Activated CD4-positive, alpha-beta T cell treated with anti-CD3 and anti-CD28 coated beads for 1 hour (primary cell): ENCODE measurements at places on chromosomes 3 and 15.

GRCh38 chr3:24139463-24140412, 194.7 kb downstream of the NR1D2 start:
- no peak for DNase-seq

DNA sequence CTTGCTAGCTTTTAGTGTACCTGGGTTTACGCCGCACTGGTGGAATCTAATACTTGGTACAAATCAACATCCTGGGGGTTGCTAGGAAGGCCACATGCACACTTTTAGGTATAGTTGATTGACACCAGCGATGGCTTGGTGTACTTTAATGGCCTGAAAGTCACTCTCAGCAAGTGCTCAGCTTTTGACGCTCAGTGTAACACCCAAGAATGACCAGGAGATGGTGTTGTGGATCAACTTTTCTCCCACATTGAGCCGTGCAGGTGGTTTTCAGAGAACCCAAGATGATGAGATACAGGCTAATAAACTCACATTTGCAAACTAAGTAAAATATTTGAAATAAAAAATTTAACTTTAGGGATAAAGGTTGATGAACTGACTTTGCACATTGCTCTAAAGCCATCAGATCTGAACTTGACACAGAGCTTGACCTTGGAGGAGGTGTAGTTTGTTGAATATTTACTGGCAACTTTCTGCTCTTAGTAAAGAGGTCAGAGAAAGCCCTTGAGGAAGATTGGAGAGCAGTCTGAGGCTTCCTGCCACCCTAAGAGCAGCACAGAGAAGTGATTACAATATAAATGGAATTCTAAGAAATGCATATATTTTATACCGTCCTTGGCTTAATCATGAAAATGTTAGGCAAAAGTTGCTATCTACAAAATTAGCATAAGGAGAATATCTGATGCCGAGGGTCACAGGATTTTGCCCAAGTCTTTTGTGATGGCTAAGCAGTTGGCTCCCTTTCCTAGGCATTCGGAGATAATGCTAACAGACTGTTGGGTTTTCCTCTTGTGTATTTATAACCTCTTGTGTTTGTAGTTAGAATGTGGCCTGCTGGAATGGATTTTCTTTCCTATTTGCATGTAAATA, 143.4 kb upstream of the RASGRP1 start:
- no peak for DNase-seq

DNA sequence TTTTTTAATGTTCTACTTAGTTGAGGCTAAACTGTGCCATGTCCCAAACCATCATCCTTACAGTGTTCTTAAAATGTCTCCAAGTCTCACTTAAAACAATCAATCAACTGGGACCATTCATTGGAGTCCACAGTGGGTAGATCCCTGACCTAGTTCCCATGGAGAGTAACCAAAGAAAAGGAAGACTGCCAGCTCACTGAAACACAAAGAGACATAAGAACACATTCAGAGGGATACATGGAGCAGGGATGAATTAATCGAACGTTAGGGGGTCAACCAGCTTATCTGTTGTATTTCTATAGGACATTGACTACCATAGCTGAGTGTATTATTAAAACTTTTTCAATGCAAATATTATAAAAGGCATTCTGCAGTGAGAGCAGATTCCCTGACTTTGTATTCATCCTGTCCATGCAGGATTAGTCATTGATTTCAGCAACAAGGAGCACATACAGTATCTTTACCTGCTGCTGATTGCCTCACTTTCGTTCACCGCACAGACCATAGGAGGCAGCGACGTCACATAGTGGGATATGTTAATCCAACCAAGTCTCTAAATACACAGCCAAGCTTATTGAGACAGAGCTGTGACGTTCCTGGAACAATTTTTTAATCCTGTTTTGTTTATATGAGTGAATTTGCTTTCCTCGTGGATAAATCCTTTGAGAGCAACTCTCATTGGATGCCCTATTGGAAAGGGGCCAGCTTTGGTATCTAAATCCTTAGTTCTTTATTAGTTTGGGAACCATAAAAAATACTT, 364.9 kb upstream of the RBMS3 start:
- DNase-seq = no peak

- peak; percentile 29 for DNase-seq
Observed at GRCh38 chr15:24772686-24773373, 97.3 kb downstream of the NPAP1 start.

DNA sequence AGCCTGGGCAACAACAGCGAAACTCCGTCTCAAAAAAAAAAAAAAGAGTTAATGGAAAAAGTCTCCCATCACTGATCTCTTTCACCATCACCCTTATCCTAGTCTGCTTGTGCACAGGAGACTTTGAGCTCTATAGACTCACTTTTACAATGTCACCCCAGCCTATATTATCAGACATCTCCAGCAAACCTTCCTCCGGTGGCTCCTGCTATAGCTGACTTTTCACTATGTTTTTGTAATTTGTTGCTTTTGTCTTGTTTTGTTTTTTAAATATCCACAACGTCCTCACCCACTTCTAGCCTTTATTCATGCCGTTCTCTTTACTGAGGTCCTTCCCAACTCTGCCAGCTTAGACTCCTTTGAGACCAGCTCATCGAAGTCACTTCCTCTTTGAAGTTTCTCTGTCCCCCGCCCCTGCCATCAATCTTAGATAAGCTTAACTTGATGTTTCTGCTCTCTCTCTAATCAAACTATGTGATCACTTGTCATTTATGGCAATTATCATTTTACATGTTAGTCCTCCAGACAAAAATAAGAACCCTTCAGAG, 82.7 kb upstream of the CHD2 start:
- no peak for DNase-seq

GRCh38 chr3:103949693-103950092, 1417.0 kb upstream of the ALCAM start:
- no peak for DNase-seq

GRCh38 chr3:121637922-121638321, 22.8 kb downstream of the HCLS1 start:
- no peak for DNase-seq

- DNase-seq = no peak
Observed at GRCh38 chr3:72860053-72860452, 11.8 kb upstream of the SHQ1 start.

- no peak for DNase-seq
Observed at GRCh38 chr3:63955036-63955650, 43.0 kb upstream of the SCAANT1 start.

- no peak for DNase-seq
Observed at GRCh38 chr15:43948691-43949325, 122.0 kb downstream of the WDR76 start.

GRCh38 chr15:71443538-71443937, 328.3 kb downstream of the THSD4 start:
- no peak for DNase-seq

- no peak for DNase-seq
Observed at GRCh38 chr3:108065096-108065495, 25.7 kb downstream of the CD47 start.

GRCh38 chr15:82539691-82540054, 584 bp downstream of the RPS17 start:
- DNase-seq = no peak

DNA sequence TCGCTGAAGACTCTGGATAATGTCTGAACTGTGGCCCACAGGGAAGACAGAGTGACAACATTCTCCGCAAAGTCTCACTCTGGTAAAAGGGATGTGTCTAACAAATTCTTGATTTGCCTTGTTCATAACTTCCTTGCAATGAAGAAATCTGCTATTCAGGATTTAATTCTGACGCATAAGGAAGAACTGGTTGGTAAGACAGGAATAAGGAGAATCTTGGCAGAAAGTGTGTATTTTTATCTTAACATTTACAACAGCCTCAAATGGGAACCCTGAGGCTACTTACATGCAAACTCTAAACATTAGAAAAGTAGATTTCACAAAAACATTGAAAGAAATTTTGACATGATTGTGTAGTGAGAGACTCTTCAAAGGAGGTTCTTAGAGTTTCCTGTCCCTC, 10.8 kb upstream of the PLD1 start:
- DNase-seq = no peak

DNA sequence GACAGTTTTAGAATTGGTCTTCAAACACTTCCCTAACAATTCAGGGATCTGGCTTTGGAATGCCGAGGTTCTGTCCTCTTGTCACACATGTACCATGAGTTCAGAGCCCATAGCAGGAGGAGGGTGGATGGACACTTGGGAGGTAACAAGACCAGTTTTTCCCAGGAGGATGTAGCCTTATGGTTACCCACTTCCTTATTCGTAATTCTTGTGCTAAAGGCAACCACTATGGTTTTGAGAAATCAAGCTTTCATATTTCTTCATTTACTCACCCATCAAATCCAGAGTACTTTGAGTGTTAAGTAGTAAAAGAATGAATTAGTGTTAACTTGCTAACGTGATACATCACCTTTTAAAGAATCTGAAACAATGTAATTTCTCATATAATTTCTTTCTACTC, 479.6 kb upstream of the ALCAM start:
- no peak for DNase-seq

DNA sequence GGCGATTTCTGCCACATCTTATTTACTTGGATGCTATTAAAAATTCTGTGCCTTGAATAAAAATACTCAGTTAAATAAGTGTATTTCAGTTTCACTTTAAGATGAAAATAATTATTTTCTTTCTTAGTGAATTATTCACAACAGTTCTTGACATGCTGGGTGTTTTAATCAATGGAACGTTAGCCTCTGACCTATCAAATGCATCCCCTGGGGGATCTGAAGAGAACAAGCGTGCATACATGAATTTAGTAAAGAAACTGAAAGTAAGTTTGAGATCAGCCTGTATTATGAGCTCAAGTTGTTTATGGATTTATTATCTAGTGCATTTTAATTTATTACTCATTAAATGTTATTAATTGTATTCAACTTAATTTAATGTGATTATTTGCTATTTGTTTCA, 597 bp downstream of the P2RY12 start:
- no peak for DNase-seq

- DNase-seq = no peak
Observed at GRCh38 chr15:92130244-92130643, 263.4 kb upstream of the ST8SIA2 start.

DNA sequence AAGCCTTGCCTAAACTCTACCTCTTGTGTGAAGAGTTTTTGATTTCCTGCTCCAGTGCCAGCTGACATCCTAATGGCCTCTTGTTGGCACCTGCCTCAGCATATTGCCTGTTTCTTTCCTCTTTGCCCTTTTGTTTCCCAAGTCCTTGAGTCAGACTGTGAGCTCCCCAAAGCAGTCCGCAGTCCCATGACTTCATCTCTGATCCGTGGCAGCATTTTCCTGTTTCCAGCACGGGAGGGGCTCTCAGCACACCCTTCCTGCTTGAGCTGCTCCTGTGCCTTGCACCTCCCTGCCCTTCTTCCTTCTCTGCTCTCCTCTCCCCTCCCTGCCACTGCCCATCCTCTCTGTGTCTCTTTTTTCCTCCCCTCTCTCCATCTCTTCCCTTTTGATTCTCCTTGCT, 179.6 kb downstream of the EPHB1 start:
- no peak for DNase-seq

DNA sequence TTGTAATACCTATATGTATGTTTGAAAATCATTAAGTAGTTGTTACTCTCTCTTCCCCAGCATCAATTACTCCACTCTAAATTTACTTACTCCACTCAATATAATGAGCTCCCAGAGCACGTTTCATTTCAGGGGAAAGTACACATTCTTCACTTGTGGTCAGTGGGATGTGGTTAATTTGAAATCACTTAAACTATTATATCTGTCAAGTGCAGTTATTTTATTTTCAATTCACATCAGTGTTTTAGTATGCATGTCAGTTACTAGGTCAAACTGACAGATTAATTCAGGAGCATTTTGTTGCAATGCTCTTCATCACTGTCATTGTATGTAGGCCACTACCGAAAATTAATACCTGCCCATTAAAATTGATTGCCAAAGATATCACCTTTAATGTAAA, 376.1 kb downstream of the ZIC4 start:
- no peak for DNase-seq

DNA sequence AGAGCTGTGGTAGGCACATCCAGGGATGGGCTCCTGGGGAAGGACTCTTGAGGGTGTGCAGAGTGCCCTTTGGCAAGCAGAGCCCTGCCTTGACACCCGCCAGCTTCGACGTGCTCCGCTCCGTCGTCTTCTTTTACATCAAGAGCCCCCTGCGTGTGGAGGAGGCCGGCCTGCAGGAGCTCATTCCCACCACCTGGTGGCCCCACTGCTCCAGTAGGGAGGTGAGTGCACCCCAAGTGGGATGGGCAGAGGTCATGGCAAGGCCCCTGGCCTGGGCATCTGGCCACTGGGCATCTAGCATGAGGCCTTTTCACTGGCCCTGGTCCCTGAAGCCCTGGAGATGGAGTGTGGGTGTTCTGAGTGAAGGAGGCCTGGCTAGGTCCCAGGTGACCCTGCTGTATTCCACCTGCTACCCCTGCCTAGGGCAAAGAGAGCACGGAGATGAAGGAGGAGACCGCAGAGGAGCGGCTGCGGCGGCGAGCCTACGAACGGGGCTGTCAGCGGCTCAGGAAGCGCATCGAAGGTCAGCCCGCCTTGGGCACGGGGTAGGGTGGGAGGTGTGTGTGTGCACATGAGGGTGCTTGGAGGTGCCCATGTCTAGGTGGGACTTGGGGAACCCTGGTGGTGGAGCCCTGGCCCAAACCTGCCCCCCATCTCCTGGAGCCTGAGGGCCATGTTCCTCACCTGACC, 12.2 kb downstream of the RNF123 start:
- DNase-seq = no peak

DNA sequence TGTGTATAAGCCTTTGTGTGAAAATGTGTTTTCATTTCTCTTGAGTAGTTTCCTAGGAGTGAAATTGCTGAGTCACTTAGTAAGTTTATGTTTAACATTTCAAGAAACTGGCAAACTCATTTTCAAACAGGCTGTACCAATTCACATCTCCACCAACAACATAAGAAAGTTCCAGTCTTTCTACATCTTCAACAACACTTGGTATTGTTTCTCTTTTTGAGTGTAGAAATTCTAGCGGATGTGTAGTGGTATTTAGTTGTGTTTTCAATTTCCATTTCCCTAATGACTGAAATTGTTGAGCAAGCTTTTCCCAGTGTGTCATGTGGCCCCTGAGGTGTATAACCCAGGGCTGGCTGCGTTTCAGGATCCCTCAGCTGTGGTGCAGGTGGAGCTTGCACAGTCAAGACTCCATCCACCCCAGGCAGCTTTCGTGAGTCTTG, 258.5 kb downstream of the PDCD6IP start:
- no peak for DNase-seq

- no peak for DNase-seq
Observed at GRCh38 chr3:178673529-178673928, 137.3 kb downstream of the KCNMB2 start.
